ENCODE measurements at places on chromosomes 16 and 17. TPM values are rescaled to one million over a fixed set of nuclear protein-coding genes. Genes with fewer than 3 reads are reported as not detected.

Gene HOXB3
- total RNA-seq: not detected

Gene SPATA20
- 35.9 TPM for total RNA-seq

DNA sequence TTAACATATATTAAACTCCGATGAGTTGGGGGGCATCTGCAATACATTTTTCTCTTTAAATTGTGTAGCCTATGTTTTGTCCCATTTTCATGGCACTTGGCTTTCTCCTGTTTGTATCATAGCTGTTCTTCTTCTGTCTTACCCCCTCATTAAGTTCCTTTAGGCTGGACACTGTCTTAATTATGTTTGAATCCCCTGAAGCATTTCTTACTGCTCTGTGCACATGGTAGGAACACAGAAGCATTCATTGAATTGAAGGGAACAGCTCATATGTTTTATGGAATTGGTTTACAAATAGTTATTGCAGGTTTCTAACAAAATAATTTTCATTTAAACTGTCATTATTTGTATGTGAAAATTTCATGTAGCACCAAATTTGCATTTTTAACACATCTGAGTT, 176.8 kb downstream of the TANC2 start:
- no peak overlapping the region for H3K4me3 ChIP-seq
- H3K27me3 ChIP-seq: no peaks in the 10 kb centered on the region
- no peaks in the 10 kb centered on the region for H3K4me1 ChIP-seq
- no peaks in the 10 kb centered on the region for H3K36me3 ChIP-seq

Gene RHBDL1
- 4.9 TPM for total RNA-seq

- H3K27ac ChIP-seq: no peak overlapping the region
- no peak overlapping the region for H3K4me3 ChIP-seq
- no peaks in the 10 kb centered on the region for H3K27me3 ChIP-seq
- DNase-seq: no peak
Observed at GRCh38 chr16:80203821-80204220, 337.0 kb upstream of the DYNLRB2 start.

Gene KRT17
- 21.4 TPM for total RNA-seq

GRCh38 chr16:54511222-54511731, 224.7 kb upstream of the IRX3 start:
- no peaks in the 10 kb centered on the region for H3K36me3 ChIP-seq
- DNase-seq: peak; percentile 82
- peak overlapping the region; percentile 34 for H3K27ac ChIP-seq
- H3K4me1 ChIP-seq: peaks cover 23% of the 10 kb centered on the region

GRCh38 chr17:77437017-77437416, 296.2 kb downstream of the SEC14L1 start:
- no peak overlapping the region for H3K4me3 ChIP-seq
- DNase-seq: peak; percentile 71
- H3K36me3 ChIP-seq: no peaks in the 10 kb centered on the region
- peaks cover 50% of the 10 kb centered on the region for H3K4me1 ChIP-seq
- H3K27ac ChIP-seq: no peak overlapping the region
- H3K27me3 ChIP-seq: no peaks in the 10 kb centered on the region

Gene SPOP
- total RNA-seq: 48.6 TPM

Gene HIGD1B
- total RNA-seq: not detected

GRCh38 chr16:9402293-9402860, 310.9 kb downstream of the HAPSTR1 start:
- no peak overlapping the region for H3K4me3 ChIP-seq
- H3K27me3 ChIP-seq: no peaks in the 10 kb centered on the region
- H3K4me1 ChIP-seq: no peaks in the 10 kb centered on the region
- no peaks in the 10 kb centered on the region for H3K36me3 ChIP-seq
- H3K27ac ChIP-seq: no peak overlapping the region

DNA sequence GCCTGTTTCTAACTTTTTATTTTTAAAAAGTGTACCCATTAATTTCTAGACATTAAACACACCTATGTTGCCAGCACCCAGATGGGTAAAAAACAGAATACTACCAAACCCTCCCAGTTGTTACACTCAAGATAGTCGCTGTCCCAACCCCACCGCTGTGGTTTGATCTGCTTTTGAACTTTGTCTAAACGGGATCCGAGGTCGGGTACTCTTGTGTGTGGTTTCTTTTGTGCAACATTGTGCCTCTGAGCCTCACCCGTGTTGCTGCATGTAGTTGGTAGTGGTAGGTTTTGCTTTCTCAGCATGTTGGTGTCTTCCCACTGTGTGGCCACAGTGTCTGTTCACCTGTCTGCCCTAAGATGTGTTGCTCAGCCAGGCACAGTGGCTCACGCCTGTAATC, 4.3 kb downstream of the KLHL36 start:
- DNase-seq: no peak
- H3K27me3 ChIP-seq: no peaks in the 10 kb centered on the region
- no peak overlapping the region for H3K27ac ChIP-seq
- peaks cover 26% of the 10 kb centered on the region for H3K4me1 ChIP-seq

DNA sequence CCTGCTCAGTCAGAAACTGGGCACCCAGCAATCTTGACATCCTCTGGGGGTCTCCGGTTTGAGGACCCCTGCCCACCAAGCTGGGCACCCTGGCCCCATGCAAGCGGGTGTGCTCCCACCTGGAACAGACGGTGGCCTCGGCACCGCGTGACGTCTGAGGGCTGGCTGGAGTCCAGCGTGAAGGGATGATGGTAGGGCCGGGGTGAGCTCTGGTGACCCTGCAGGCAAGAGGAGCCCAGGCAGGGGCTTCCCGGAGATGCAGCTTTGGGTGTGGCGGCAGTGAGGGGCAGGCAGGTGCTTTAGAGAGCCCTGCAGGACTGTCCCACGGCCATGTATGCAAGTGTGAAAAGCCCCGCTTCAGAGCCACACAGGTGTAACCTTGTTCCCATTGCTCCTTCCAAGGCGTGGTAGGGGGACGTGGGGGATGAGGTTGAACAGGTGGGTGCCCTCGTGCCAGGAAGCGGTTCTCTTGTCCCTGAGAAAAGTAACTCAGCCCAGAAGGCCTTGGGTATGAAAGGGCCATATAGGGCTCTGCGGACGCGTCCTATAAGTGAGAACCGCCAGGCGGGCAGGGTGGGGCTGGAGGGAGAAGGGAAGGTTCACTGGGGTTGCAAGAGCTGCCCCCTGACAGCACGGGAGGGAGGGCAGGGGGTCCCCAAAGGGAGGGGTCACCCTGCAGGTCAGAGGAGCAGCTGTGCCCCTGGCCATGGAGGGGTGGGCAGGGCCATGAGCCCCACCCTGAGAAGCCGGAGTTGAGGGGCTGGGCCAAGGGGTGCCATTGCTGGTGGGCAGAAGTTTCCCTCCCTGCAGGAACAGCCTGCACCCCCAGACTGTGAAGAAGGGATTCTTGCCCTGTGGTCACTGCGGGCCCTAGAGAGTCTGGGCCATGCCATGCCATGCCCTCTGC, 9.2 kb downstream of the RGS11 start:
- no peaks in the 10 kb centered on the region for H3K27me3 ChIP-seq
- no peak overlapping the region for H3K4me3 ChIP-seq

Gene P2RX5
- 2.4 TPM for total RNA-seq

GRCh38 chr16:67674851-67675578, 8.4 kb downstream of the C16orf86 start:
- H3K27ac ChIP-seq: no peak overlapping the region
- H3K4me3 ChIP-seq: no peak overlapping the region

Gene CCL4
- total RNA-seq: 21.8 TPM

GRCh38 chr16:89604764-89605163, 8.7 kb upstream of the DPEP1 start:
- no peaks in the 10 kb centered on the region for H3K36me3 ChIP-seq
- peaks cover 21% of the 10 kb centered on the region for H3K4me1 ChIP-seq
- H3K27me3 ChIP-seq: no peaks in the 10 kb centered on the region
- H3K27ac ChIP-seq: no peak overlapping the region
- no peak for DNase-seq

Gene ZSCAN10
- 0.22 TPM for total RNA-seq

DNA sequence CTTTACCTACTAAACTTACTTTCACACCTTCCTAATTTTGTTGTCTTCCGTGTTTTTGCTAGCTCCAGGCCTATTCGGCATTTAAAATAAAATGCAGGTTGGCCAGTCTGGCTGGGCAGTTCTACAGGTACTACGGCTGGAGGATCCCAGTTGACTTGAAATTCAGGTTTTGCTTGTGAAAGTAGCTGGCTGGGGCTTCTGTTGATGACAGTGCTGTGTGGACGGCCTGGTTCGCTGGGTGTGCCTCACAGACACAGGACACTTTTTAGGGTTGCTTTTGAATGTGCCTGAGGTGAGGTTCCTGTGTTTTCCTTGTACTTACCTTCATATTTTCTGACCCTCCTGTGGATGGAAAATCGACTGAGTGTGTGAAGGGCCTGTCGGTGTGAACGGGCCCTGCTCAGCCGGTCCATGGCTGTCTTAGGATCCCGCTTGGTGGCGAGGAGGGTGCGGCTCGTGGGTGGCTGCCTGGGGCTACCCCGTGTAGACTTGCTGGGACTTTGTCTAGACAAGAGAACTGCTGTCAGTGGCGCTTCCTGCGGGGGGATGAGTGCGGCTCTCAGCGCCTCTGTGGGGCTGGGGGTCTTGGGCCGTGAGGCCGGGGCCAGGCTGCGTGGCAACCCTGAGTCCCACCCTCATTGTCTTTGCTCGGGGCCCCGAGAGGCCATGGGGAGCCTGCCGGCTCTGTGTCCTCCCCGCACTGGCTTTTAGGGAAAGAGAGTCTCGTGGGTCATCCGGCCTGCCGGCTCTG, 18.7 kb upstream of the ZNF750 start:
- H3K4me3 ChIP-seq: no peak overlapping the region
- no peak overlapping the region for H3K27ac ChIP-seq

DNA sequence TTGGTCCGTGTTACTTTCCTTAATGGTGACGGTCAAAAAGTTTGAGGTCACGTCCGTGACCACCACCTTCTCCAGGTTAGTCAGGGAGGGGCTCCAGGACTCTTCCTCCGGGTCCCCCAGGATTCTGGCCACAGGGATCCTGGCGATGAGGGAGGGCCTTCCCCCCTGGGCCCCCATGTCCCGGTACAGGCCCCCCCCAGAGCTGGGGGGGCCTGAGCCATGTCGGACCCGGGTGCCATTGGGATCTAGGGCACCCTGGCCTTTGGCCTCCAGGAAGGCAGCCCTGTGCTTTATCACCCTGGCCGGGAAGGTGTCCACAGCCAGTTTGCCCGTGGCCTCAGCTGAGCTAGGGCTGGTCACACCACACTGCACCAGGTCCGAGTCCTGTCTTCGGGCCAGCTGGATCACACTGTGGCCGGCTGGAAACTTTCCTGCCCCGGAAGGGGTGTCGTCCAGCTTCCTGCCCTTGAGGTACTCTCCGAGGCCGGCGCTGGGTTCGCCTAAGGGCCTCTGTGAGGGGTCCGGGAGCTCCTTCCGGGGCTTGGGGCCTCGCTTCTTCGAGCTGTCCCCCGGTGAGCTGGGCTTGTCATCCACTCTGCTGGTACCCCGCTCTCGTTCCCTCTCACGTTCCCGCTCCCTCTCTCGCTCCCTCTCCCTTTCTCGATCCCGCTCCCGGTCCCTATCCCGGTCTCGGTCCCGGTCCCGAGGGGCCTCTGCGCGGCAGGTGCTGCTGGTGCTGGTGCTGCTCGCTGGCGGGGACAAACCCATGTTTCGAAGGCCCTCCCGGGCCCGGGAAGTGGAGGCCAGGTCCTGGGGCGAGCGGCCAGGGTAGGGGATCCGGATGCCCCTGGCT, 2.0 kb downstream of the CBX8 start:
- no peak for DNase-seq
- peaks cover 49% of the 10 kb centered on the region for H3K27me3 ChIP-seq
- no peak overlapping the region for H3K27ac ChIP-seq
- H3K36me3 ChIP-seq: no peaks in the 10 kb centered on the region
- peaks cover 38% of the 10 kb centered on the region for H3K4me1 ChIP-seq

Gene KRTAP2-3
- total RNA-seq: 3.8 TPM

DNA sequence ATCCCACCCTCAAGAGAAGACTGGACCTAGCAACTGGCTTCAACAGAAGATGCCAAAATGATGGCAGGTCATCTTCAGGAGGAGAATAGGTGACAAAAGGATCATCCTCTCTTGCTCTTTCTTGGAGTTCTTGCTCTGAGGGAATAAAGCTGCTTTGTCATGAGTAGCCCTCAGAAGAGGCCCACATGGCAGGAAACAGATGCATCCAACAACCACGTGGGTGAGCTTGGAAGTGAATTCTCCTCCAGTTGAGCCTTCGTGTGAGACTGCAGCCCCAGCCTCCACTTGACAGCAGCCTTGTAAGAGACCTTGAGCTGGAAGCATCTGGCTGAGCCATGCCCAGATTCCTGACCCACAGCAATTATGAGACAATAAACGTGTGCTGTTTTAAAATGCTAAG, 87.5 kb downstream of the DYNLRB2 start:
- H3K4me1 ChIP-seq: no peaks in the 10 kb centered on the region
- DNase-seq: no peak
- no peaks in the 10 kb centered on the region for H3K36me3 ChIP-seq
- no peak overlapping the region for H3K4me3 ChIP-seq

All from astrocyte (in vitro differentiated cells and primary cell).